HFFc6 (cell line): ENCODE measurements at places on chromosomes 7 and 10. TPM values are rescaled to one million over a fixed set of nuclear protein-coding genes. Genes with fewer than 3 reads are reported as not detected.

Gene IDI2
- total RNA-seq, result not detected in 3 replicates

Gene GPR26
- total RNA-seq, result not detected in 3 replicates

Gene GRID2IP
- total RNA-seq, result not detected in 2 replicates

Gene CALD1
- total RNA-seq, result 923 to 1,685 TPM (median 1,083 TPM) in 3 replicates

Gene PDE6C
- not detected in 3 replicates for total RNA-seq
